NCI-H1436 treated with DMSO at 0.1 percent for 48 hours (cell line): ENCODE measurements at places on chromosomes 5 and 9.

- no peak for DNase-seq
Measured at GRCh38 chr9:28317745-28318144, 744.5 kb upstream of the C9orf72 start.

GRCh38 chr5:103410172-103410571, 151.6 kb downstream of the MACIR start:
- no peak for DNase-seq

DNA sequence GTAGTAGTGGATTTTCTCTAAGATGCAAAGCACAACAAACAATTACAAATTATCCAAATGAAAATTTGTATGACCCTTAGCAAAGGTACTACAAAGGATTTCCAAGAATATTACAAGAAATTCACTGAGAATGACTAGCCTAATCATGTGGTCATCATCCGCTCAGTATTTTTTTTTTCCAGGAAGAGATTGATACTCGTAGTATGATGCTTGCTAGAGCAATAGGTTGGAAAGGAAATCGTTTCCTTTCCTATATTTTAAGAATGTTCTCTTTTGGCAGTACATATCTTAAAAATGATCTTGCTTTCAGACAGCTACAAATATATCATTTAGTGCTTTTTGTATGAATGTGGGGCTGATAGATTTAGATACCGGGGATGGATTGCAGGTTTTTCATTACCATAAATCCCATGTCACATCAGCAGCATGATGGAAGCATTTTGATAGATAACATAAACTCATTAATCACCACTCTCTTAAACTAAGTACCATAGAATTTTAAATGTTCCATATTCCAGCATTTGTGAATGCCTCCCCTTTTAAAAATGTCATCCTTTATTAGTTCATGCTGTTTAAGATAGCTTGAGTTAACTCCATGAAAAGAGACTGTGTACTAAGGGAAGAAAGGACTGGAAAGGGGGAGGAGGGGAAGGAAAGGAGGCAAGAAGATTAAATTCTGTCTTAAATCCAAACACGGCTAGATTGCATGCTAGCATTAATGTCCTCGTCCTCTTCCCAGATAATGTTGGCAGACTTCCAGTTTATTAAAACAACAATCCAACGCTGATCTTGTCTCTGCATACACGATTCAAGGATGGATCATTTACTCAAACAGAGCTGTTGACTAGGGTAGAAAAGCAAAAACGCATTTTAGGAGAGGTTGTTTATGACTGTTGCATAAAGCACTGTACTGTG, 311.7 kb upstream of the ZNF608 start:
- no peak for DNase-seq

DNA sequence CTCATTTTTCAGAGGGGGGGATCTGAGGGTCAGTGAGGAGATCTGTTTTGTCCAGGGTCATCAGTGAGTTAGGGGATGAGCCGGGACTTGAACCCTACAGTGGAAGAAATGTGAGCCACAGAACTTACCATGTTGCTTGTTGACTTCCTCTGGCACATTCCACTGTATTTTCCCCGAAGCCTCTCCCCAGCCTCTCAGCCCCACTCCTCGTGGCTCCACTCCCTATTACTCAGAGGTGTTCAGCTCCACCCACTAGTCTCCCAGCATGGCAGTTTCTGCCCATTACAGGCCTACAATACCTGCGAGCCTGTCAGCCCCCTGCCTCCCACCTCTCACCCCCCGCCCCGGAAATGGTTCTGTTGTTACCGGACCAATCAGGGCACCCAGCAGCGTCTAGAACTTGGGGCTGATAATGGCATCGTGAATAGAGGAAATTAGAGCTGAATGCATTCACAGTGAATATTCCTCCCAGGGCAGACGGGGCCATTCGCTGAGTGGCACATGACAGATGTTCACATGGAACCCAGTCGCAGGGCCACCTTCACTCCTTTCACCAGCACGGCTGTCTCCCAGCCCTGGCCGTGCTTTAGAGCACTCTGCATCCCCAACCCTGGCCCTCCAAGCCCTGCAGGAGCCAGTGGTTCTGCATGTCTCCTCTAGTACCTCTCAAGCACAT, 81.6 kb downstream of the KCNIP1 start:
- DNase-seq, result no peak

DNA sequence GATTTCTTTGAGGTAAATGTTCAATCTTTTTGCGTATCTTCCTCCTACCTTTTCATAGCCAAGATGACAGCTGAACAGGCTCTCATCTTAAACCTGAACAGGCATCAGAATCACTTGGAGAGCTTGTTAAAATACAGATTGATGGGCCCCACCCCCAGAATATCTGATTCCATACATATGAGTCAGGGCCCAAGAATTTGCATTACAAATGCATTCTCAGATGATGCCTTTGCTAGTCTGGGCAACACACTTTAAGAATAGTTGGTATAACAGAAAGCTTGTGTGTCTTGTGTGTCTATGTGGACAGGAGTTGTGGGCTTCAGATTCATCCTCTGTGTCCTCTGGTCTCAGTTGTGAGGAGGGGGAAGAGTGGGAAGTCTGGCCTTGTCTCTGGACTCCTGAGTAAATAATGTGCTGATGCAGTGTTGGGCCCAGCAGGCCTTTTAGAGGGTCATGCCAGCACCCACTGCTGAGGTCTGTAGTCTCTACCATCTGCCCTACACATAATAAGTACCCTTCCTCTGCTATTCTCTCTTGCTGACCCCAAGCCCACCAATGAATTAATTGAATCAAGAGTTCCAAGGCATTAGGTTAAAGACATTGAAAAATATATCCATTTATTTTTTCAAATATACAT, 43.1 kb downstream of the PTCD2 start:
- DNase-seq, result no peak

- no peak for DNase-seq
Measured at GRCh38 chr9:37611961-37612360, 19.6 kb upstream of the TOMM5 start.

GRCh38 chr5:139291051-139291450, 2.5 kb upstream of the MATR3 start:
- DNase-seq, result no peak

DNA sequence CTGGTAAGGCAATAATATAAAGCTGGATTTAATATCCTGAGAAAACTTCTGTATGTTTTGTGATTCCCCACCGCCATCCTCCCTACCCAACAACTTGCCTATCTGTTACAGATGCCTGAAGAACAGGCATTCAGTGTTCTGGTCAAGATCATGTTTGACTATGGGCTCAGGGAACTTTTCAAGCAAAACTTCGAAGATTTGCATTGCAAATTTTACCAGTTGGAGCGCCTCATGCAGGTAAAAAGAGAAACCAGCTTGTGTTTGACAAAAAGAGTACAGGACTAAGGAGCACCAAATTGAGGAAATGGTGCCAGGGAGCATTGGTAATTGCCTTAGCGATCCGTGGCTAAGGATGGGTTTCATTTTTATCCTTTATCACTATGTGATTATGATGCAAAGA, 40.0 kb downstream of the GPR21 start:
- no peak for DNase-seq

DNA sequence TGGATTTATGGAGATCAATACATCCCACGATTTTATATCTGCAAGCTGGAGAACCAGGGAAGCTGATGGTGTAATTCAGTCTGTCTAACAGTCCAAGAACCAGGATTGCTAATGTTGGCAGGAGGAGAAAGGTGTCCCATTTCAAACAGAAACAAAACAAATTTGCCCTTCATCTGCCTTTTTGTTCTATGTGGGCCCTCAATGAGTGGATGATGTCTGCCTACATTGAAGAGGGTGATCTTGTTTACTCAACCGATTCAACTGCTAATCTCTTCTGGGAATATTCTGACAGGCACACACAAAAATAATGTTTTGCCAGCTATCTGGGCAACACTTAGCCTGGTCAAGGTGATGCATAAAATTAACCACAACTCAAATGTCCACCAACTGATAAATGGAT, 65.1 kb upstream of the IL33 start:
- DNase-seq, result no peak

- no peak for DNase-seq
Measured at GRCh38 chr5:150219142-150219541, 29.3 kb downstream of the SLC6A7 start.

- no peak for DNase-seq
Measured at GRCh38 chr5:18653216-18653752, 1019.0 kb downstream of the TAF11L14 start.

DNA sequence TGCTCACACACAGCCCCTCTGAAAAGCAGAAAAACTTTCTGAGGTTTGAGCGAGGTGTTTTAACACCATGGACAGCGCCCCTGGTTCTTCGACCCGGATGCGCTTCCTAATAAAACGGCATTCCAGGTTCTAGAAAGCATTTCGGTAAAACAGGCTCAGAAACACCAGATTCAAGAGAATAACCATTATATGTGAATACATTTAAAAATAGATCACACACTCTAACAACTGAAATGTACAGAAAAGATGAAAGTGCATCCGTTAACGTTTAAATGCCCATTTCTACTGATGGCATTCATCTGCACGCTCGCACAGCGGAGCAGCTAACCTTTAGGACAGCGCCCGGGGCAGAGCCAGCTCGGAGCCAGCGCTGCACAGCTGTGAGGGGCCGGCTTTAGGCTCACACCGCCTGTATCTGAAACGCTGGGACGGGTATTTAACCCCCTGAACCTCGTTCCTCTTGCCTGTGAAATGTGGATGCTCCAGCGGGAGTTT, 26.3 kb upstream of the TENT4A start:
- no peak for DNase-seq

DNA sequence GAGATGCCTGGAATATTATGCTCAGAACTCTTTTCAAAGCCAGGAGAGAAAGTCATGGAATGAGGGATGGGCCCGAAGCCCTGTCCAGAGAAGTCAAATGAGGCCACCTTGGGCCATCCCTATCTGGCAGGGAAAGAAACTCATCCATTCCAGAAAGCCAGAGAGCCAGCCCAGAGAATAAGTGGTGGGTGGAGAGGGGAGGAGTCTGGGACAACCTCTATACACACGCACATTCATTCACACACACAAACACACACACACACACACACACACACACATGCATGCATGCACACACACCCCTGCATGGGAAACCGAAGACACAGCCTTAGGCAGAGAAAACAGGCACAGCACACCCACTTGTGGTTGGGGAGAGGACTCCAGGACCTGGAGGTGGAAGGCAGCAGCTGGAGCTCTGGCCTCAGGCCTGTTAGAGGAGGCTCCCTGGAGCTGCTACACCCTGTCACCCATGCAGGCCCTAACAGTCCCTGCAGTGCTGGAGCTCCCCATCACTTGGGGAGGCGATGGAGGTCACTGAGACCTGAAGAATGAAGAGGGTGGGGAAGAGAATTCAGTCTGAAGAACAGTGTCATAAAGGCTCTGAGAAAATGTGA, 38.0 kb downstream of the TGFBI start:
- no peak for DNase-seq

- no peak for DNase-seq
Measured at GRCh38 chr9:116223926-116224325, 70.3 kb downstream of the PAPPA start.

DNA sequence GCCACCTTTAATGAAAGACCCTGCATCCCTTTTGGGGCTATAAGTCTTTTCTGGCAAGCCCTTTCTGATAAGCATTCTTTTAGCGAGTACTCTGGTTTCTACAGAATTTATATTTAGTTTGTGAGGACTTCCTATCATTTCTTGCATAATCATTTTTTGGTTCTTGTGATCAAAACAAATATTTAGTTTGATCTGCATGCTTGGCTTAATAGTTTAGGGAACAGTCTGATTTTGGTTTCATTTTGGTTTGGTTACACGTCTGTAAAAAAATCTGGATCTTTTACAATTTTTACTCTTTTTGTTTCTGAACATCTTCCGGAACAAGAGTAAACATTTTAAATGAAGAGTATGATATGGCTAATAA, 1074.4 kb downstream of the CDH9 start:
- DNase-seq, result no peak

DNA sequence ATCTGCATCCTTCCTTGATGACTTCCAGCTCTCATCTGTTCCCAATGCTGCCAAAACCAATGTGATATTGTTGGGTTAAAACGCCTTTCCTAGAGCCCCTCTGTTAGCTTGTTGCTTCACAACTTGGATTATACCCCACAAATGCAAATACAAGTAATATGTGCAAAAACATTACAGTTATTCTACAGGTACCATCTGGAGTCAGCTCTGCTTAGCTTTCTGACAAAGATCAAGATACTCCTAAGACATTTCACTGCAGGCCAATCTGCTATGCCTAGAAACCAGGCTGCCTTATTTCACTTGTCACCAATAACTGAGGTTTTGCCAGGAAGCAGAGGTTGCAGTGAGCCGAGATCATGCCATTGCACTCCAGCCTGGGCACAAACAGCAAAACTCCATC, 36.9 kb upstream of the ACO1 start:
- DNase-seq, result no peak

DNA sequence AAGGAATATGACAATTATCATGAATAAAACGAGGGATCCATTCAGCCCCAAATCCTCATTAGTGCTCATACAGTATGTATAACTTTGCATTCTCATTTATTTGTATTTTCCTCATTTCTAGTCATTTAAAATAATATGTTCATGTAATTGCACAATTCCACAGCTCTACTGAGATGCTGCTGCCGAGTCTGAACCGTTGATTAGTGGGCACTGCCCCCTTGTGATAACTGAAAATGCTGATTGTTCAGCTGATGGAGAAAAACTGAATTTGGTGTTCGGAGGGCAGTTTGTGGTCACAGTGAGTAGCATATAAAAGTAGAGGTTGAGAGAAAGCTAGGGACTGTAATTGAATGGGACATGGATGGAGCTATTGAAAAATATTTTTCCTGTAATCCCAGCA, 12.2 kb upstream of the GPR151 start:
- DNase-seq, result no peak

DNA sequence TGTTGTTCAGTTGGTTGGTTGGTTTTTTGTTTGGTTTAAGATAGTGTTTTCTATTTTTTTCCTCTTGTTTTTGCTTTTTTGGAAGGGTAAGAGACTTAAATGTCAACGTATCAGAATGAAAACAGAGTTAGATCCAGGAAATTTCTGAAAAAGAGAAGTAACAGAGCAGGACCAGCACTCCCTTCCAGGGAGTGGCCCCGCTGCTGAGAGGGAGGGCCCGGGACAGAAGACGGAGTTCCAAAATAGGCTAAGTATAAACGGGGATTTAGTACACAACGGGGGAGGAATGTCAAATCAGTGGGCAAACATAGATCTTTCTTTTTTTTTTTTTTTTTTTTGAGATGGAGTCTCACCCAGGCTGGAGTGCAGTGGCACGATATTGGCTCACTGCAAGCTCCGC, 92.7 kb upstream of the RUFY1 start:
- DNase-seq, result no peak

DNA sequence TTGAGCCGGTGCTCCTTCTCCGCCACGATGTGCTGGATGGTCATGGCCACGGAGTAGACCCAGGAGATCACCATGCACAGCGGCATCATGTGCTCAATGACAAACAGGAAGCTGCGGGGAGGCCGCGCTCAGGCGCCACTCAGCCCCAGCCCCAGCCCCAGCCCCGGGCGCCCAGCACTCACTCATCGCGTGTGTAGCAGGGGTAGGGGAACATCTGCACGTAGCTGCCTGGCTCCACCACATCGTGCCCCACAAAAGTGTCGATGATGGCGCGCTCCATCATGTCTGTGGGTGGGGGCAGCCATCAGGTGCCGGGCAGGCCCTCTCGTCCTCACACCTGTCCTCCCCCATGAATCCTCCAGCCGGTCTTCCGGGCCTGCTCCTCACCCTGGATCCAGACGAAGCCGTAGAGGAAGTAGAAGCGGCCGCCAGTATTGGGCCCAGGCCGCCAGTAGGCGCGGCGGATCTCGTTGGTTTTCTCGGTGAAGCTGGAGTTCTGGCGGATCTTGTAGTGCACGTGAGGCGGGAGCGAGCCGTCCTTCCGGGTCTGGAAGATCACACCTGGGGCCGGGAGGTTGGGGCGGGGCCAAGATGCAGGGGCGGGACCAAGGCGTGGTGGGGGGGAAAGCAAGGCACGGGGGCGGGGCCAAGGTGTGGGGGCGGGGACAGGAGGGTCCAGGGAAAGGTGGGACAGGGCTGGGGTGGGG, 10.1 kb downstream of the ABCA2 start:
- no peak for DNase-seq
